HAP-1 (cell line): ENCODE measurements at places on chromosomes 3 and 15.

- no peak for DNase-seq
Observed at GRCh38 chr3:4577721-4578120, 84.6 kb downstream of the ITPR1 start.

DNA sequence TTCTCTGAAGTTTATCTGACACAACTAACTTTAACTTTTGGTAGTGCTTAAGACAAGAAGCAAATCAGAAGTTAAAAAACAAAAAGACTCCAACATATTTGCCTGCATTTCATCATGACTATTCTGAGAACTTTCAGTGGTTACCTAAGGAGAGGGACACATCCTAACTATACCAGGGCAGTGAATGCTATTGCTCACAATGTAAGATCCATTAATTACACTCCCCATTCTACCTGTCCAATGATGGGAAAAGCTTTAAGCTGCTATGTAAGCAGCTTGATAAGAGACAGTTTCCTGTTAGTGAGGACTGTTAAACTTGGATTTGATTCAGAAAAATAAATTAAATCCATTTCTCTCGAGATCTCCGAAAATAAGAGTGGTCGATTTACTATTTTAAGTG lies 37.5 kb downstream of the SERPINI1 start:
- no peak for DNase-seq

- no peak for DNase-seq
Observed at GRCh38 chr3:107430996-107431245, 53.7 kb downstream of the CCDC54 start.

DNA sequence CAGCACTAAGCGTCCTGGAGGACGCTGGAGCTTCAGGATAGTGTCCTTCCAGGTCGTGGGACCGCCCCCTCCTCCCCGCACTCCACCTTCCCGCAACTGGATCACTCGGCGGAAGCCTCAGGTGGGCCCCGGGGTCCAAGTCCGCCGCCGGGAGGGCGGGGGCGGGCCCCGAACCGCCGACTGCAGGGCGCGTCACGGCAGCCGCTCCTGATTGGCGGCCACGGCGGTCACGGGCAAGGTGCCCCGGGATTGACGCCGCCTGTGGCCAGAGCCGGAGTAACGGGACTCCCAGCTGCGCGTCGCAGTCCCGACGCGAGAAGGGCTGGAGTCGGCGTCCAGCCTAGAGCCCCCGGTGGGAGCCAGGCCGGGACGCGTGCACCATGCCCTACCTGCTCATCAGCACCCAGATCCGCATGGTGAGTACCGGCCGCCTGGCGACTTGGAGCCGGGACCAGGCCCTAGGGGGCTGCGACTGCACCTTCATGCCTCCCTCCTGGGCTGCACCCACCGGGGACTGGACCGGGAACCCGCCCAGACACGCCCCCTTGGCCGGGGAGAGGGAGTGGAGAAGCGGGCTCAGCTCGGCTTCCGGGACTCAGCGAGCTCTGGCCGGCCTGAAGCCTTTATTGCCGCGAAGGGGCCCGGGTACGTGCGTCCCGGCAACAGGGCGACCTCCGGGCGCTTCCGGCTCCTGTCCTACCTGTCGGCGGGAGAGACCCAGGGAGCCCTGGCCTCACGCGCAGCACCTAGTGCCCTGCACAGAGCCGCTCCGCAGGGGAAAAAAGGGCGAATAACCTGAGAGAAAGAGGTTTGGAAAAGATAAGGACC lies at the start of gene GCHFR:
TSS of gene GCHFR (plus strand) at position 268 of the 828 bp plus-strand sequence. CDS start at position 381, 113 bp downstream.
- peak; percentile 65 for DNase-seq

- DNase-seq, result no peak
Observed at GRCh38 chr15:42612367-42612912, 37.0 kb downstream of the STARD9 start.

DNA sequence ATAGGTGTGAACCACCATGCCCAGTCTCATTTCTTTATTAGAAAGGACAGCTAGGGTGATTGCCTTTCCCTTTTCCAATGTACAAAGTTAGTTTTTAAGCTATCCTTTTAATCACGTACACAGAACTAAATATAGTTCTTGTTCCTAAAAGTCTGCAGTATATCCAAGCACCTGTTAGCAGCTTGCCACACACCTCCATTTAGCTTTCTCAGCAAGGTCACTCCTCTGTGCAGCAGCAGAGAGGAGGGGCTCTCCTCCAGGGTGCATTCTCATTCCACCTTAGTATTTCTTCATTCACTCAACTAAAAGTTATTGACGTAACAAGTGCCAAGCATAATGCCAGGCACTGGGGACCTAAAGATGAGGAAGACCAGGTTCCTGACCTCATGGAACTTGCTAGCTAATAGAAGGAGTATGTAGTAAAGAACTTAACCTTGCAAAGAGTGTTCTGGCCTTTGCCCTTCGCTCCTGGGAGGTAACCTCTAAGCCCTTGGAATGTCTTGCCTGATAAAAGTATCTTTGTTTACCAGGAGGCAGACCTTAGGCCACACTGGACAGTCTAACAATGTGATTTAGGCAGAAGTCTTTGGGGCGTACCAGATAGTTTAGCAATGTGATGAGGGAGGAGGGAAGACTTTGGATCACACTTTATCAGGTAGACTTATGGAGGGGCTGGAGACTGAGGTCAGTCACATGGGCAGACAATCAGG lies 12.7 kb upstream of the PTPN9 start:
- no peak for DNase-seq
